ENCODE measurements at places on chromosomes 2 and 18.

DNA sequence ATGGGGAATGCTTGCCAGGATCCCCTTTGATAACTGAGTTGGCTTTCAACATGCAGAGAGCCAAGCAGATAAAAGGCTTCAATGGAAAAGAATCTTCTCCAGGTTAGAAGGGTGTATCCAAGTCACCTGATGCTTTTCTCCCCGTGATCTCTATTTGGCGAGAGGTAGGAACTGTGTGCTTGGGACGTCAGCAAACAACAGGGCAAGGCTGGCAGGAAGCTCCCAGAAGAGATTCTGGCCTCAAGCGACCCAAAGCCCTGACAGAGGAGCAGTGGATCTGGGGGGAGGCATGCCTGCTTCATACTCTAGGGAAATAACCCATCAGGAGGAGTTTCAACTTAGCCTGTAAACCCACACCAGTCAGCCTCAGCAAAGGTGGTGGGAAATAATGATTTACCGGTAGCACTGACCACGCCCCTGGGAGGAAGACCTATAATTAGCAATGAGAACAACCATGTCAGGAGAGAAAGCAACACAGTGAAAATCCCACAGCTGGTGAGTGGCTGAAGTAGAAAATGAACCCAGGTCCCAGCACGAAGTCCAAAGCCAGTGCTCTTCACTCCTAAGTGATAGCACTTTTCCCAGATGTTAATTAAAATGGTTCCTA lies 76.3 kb upstream of the SEC11C start:
- no peak for DNase-seq

GRCh38 chr18:13511961-13512577 lies 214.3 kb downstream of the FAM210A start:
- DNase-seq = no peak

DNA sequence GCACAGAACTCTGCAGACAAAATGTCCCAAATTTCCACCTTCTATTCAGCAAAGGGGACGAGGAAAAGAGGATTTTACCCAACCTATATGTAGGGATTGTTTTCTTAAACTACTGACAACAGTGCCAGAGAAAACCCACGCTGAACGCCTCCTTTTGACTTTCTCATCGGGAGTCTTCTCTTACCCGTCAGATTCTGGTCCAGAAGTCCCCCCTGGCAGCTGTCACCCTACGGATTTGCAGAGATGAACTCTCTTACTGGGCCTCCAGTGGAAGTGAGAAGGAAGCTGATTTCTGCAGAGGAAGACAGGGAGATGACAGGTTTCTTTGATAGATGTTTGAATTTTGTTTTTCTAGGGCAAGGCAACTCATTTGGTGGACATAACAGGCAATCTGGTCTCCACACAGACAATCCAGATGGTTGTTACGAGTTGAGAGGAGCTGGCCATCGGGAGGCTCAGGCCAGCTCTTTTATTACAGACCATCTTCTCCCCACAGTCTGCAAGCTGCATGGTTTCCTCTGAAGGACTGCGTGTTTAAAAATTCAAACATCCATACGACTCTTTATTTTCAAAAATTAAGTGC lies 804.3 kb downstream of the RNF144A start:
- DNase-seq = no peak

DNA sequence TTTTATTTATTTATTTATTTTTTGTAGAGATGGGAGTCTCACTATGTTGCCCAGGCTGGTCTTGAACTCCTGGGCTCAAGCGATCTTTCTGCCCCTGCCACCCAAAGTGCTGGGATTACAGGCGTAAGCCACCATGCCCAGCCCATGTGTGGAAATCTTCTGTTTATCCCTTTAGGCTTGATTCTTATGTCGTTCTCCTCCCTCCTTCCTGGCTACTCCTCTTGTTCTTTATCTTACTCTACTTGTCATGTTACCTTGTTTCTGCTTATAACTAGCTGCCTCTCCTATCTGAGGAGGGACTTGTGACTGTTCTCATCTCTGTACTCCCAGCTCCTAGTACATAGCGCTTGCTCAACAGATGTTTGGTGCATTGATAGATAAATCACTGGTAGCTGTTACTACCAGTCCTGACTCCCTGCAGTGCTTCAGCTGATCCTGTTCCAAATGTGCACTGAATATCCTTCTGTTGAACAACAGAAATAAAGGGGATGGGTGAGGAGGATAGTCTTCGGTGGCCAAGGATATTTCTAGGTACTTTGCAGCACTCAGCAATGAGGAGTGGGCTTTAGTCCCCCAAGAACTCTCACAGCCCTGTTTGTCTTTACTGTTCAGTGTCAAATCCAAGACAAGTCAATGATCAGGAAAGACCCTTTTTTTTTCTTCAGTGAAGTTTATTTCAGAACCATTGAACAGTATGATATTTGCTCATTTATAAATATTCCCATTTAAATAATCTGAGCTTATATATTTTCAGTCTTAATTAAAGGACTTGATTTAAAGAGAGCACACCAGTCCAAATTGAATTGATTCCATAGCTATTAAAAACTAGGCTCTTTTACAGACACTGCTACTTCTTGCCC lies 7.2 kb downstream of the IL1B start:
- no peak for DNase-seq

DNA sequence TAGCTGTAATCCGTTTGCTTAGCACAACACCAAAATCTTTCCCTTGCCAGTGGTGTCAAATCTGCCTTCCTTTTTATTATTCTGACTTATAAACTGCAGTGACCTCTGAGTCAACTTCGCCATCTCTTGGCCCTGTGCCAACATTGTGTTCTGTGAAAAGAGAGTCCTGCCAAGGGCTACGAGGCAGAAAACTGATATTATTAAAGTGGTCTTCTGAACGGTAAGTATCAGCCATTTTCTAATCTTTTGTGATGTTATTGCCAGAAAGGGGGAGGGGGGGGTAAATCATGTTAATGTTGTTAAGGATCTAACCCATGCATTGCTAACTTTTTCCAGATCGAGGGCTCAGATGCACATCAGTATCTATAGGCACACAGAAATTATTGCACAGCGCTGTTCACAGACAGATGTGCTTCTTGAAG lies 121.5 kb upstream of the LTBP1 start:
- DNase-seq = no peak

- no peak for DNase-seq
These were observed 391.1 kb upstream of the MEX3C start for GRCh38 chr18:51588616-51589015.

- no peak for DNase-seq
These were observed 470.1 kb upstream of the RAB12 start for GRCh38 chr18:8139127-8139527.

DNA sequence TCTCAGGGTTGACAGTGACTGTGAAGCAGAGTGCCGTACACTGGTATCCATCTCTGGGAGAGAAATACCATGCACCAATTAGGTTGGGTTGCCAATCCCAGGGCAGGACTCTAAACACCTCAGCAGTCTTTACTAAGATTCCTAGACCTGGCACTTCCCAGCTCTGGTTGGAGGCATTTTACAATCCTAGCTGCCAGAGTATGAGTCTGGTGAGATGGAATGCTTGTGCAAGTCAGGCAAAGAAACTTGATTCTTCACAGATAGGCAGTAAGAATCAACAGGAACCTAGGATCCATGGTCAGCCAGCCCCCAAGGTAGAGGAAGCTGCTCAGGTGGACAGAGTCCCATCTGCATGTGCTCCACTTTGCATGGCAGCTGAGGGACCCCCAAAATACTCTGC lies 6.0 kb upstream of the UGT1A5 start:
- no peak for DNase-seq

DNA sequence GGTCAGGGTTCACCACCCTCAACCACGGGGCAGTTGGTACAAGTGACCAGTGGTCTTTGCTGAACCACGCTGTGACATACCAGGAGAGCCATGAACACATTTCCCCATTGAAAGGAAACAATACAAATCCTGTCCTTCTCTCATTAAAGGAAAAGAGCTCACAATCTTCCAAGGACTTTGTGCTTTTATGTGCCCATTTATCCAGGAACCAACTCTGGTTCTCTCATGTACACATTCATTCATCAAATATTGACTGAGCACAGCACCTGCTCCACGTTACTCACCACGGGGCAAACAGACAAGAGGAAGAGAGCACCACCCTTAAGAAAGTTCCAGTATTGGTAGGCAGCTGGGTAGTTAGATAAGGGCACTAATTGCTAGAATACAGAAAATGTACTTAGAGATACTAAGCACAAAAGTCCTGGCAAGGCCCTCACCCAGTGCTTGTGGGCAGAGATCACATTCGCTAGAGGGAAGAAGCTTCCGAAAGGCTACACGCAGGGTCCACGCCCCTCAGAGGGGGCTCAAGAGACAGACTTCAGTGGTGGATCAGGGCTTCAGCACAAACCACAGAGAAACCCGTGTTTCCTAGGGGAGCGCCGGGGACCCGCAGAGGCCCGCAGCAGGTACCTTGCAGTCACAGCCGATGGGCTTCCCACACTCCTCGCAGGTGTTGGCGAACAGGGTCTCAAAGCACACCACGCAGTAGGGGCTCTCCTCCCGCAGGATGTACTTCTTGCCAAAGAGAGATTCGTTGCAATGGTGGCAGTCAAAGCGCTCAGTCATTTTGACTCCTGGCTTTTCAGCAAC lies 12.9 kb downstream of the FHL2 start:
- no peak for DNase-seq

- no peak for DNase-seq
These were observed 5.4 kb downstream of the IRS1 start for GRCh38 chr2:226794196-226794661.

DNA sequence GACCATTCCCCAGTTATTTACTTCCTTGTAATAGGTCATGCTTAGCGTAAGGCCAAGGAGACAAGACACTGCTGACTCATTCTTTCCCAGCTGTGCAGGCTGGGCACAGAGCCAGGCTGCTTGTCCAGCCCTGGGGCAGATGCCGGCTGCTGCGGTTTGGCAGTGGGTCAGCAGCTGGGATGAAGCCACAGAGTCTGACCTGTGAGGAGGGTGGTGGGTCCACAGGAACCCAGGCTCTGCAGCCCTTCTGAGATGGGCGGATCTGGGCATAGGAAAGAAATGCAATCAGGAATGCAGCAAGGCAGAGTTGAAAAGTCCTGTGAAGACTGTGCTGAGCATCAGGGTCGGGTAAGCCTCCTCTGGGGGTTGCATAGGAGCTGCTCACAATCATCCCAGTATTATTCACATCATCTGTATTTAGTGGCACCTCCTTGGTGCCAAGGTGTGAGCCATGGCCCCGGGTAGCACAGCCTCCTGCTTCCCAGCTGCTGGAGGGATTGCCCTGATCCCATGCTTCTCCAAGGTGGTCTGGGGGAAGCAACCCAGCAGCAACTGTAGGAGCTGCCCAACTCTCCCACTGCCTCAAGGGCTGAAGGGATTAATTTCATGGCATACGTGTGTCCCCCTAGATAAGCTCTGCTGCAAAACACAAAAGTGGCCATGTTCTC lies 139.0 kb downstream of the DDX1 start:
- peak; percentile 90 for DNase-seq

GRCh38 chr2:8378016-8378810 lies 303.6 kb upstream of the ID2 start:
- no peak for DNase-seq

DNA sequence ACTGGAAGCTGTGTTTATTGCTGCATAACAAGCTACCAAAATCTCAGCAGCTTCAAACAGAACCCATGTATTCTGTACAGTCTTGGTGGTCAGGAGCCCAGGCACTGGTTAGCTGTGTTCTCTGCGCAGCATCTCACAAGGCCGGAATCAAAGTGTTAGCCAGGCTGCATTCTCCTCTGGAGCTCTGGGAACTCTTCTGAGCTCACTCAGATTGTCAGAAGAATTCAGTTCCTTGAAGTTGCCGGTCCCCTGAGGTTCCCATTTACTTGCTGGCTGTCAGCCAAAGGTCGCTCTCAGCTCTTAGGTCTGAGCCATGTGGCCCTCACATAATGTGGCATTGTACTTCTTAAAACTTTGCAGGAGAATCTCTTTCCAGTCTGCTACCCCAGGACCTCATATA lies 123.6 kb upstream of the SMIM21 start:
- no peak for DNase-seq

- no peak for DNase-seq
These were observed 30.0 kb downstream of the MYO7B start for GRCh38 chr2:127565261-127566138.

- DNase-seq = no peak
These were observed 80.9 kb downstream of the TSHZ1 start for GRCh38 chr18:75291460-75291859.

DNA sequence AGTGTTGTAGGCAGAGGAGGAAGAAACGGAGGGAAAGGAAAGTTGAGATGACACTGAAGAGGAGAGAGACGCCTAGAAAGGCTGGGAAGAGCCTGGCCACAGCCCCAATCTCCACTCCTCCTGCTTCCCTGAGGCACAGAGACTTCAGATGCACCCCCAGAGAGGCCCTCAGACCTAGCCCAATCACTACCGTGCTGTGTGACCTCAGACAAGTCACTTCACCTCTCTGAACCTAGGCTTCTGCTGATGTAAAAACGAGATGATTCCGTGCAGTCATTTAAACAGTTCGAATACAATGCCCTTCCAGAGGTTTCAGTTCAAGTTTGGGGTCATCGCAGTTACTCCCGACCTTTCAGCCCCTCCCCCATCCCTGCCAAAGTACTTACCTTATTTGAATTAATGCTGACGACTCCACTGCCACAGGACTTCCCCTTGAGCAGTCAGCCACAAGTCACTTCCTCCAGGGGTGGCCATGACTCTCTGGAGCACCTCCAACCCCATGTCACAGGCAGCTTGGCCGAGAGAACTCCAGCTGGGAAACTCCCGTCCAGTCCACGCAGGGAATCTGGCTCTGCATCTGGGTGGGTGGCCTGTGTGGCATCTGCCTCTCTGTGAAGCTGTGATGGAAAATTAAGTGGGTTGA lies 105.2 kb upstream of the ID2 start:
- DNase-seq = no peak

- DNase-seq = no peak
These were observed 19.5 kb upstream of the REG3A start for GRCh38 chr2:79179036-79179435.

DNA sequence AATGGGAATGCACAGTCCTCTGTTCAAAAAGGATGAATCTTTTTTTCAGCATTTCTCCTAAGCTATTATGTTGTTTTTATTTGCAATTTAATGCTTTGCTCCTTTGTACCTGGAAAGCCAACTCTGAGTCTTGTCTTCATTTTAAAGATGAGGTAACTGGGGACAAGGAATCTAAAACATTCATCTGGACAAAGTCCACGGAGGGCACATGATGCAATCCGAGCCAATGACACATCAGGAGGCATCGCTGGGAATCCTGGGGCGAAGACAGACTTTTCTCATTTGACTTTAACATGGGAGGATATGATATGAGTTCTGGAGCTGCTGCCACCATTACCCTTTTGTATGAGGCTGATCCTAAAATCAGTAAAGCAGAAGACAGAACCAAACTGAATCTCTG lies 116.5 kb upstream of the REG3G start:
- no peak for DNase-seq

GRCh38 chr2:238420878-238421694 lies 5.6 kb upstream of the ASB1 start:
- no peak for DNase-seq

DNA sequence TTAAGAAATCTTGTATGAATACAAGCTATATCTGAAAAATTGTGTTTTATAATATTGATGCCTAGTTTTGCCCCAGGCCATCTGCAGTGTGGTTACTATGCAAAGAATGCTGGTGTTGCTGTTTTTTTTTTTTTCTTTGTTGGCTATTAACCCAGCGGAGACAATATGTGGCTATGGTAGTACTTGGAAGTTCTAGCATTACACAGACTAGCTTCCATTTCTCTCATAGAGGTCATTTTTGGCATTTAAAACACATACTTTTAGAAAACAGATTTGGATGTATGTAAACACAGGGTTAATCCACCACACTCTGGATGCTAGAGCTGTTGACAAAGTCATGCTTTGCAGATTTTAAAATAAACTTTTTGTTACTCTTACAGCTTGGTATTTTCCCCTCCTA lies 209.8 kb downstream of the NEDD4L start:
- no peak for DNase-seq

- no peak for DNase-seq
These were observed 18.0 kb upstream of the HK2 start for GRCh38 chr2:74815941-74816340.

GRCh38 chr2:223815186-223815883 lies 22.0 kb downstream of the AP1S3 start:
- no peak for DNase-seq

Data from SHP77 treated with DMSO at 0.1 percent for 48 hours (cell line).